ENCODE measurements at places on chromosomes 13 and 19. TPM values are rescaled to one million over a fixed set of nuclear protein-coding genes. Genes with fewer than 3 reads are reported as not detected.

Gene RTBDN
- not detected for polyA plus RNA-seq

Gene PSG1
- not detected for polyA plus RNA-seq

Gene GSX1
- not detected for polyA plus RNA-seq

Gene TMEM238
- polyA plus RNA-seq = 8.1 TPM

Gene RFPL4AL1
- not detected for polyA plus RNA-seq

Gene CYP2A6
- not detected for polyA plus RNA-seq

Gene DHX34
- 7.2 TPM for polyA plus RNA-seq

Gene CFD
- polyA plus RNA-seq = 4.6 TPM

All from kidney (tissue), 22 donors.